CD4-positive, alpha-beta T cell treated with Interleukin-2 at 100 ng/mL for 4 hours (primary cell): ENCODE measurements at places on chromosomes 2 and 18.

DNA sequence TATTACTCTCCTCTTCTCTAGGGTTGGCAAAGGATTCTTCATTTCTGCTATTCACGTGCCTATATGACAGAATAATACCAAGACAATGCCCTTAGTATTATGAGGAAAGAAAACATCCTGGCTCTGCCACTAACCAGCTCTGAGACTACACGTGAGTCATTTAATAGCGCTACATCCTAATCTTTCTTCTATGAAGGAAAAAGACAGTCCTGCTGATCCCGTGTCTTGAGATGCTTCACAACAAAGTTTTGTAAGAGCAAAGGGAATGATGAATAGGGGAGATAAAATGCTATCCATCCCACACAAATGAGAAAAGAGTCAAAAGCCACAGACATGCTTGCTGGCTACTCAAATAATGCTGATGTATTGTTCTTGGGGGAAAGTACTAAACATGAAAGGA lies 152.8 kb downstream of the PID1 start:
- no peak for DNase-seq

GRCh38 chr18:23311351-23312121 lies 141.6 kb upstream of the RIOK3 start:
- DNase-seq = no peak

DNA sequence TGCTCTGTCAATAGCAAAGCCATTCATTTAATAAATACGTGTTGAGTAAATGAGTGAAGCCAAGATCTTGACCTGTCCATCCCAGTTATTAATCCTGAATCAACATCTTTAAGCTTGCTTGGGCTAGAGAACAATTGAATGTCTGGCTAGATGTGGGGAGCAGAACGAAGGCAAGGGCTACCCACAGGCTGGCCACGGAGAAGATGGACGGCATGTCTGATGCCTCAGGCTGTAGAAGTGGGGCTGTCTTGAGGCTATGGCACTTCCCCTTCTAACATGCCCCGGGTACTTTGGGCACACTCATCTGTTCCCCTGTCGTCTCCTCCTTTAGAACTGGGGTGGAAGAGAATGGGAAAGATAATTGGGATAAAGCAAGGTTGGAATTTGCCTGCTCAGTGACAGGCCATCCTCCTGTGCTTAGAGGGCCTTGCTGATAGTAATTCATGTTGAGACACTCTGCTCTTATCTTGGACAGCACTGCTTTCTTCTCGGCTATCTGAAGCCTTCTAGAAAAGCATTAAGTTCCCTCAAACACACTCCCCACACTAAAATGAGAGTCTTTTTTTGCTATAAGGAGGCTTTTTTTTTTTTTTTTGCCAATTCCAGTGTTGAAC lies 225.7 kb downstream of the MREG start:
- DNase-seq = no peak

DNA sequence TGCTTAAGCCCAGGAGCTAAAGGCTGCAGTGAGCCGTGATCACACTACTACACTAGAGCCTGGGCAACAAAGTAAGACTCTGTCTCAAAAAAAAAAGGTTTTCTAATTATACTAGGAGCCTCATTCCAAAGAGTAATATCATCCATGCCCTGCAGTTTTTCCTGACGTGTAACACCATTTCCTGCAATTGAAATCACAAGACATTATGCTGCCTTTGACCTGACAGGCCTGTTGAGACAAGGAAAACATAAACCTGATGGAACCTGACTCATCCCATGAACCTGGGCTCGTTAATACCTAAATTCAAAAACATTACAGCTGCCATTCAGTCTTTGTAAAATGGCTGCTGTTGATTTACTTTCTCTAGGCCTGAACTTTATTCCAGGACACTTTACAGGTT lies 58.7 kb upstream of the PEX13 start:
- no peak for DNase-seq

DNA sequence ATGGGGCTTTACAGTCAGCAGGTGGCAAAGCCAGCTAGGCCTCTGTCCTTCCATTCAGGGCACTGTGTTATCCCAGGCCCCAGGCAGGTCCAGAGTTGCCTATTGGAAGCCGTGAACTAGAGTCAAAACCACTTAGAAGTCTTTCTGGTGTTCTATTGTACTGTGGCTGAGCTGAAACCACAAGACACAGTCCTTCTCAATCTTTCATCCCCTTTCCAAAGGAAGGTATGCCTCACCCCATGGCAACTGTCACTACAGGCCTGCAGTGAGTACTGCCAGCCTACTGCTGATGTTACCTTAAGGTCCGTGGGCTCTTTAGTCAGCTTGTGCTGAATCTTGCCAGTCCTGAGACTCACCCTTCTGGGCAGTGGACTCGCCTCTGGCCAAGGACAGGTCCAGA lies 181.6 kb downstream of the GULP1 start:
- DNase-seq = no peak

DNA sequence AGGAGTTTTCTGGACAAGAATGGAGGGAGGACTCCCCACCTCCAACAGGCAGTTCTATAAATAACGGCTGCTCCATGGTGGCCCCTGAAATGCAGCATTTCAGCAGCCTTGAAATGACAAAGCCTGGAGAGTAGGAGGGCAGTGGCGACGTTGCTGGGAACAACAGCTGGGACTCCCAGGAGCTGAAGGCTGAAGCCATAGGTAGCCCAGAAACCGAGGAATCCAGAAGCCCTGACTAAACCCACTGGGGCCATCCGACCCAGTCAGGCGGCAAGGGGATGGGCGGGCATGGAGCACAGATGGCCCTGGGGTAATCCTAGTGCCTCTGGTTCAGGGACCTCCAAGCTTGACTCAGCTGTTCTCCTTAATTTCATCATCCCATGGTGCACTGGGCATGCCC lies 9.0 kb downstream of the PRKAG3 start:
- DNase-seq = no peak

DNA sequence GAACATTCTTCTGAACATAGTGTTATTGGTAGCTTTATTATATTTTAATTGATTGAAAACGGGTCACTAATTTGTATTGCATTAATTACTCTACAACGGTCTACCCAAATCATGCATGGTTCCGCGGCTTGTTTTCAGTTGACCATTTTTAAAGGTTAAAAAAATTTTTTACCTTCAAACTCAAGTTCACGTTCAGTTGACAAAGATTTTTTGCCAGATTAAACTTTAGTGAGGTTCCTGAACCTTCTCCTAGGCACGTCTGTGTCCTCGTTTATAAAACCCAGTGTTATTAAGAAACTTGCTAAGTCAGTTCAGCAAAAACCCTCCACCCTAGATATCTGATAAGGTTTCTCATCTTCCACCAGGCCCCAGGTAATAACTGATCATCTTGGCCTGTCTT lies 331.2 kb downstream of the ALK start:
- DNase-seq = no peak
